Germinal center (tissue), 1 donor: ENCODE measurements at places on chromosomes 7 and 10.

DNA sequence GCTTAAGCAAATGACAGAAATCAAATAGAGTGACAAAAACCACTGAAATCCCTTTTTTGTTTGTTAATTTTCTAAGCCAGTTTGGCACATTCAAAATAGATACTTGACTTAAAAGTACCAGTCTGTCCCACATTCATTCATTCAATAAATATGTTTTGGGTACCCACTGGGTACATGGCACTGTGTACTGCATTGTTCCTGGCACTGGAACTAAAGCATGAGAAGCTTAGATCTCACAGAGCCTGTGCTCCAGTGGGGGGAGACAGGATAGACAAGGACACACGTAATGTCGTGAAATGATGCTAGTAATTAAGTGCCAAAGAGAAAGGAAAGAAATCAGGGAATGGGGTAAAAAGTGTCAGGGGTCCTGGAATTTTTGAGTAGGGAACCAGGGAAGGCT lies 13.0 kb downstream of the MTURN start:
- no peak for DNase-seq

- no peak for DNase-seq
Measured at GRCh38 chr10:95788830-95789229, 32.9 kb downstream of the ENTPD1 start.

DNA sequence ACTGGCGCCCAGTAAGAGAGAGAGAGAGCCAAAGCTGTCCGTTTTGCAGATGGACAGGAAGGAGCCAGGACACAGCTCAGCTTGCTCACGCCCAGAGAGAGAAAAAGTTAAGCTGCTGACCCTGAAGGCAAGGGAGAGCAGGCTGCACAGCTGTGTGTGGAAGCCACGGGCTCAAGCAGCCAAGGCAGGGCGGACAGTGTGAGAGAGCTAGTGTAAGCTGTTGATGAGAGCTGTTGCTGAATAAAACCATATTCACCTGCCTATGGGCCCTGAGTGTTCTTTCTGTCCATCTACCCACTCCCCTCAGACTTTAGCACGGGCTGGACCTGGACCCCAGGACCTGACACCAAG lies 5.4 kb downstream of the INMT start:
- no peak for DNase-seq

DNA sequence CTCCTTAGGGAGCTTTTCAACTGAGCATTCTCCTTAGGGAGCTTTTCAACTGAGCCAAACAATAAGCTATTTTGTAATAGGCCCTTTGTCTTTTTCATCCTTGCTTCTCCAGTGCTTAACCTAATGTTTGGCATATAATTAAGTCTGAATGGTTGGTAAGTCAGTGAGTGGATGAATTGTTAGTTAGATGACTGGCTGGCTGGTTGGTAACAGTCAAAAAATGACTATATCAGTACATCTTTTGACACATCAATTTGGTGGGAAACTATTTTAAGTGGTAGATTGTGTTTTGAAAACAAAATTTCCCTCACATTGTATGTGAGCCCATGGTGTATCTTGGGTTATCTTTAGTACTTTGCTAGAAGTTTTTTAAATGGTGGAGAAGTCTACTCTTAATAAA lies 16.4 kb downstream of the ING3 start:
- no peak for DNase-seq

- DNase-seq, result peak; percentile 47
Measured at GRCh38 chr10:132443605-132443982, 46.6 kb downstream of the PWWP2B start.

- DNase-seq, result no peak
Measured at GRCh38 chr7:91280185-91280584, 16.0 kb downstream of the FZD1 start.

GRCh38 chr7:17234030-17234397 lies 64.4 kb upstream of the AHR start:
- DNase-seq, result no peak

- no peak for DNase-seq
Measured at GRCh38 chr7:41900532-41900931, 197.6 kb upstream of the INHBA start.

- no peak for DNase-seq
Measured at GRCh38 chr10:59752278-59752940, 846 bp downstream of the MRLN start.

- no peak for DNase-seq
Measured at GRCh38 chr10:5563321-5563961, 38.7 kb downstream of the CALML3 start.

GRCh38 chr10:68334672-68335467 lies 2.1 kb upstream of the PBLD start:
- no peak for DNase-seq

DNA sequence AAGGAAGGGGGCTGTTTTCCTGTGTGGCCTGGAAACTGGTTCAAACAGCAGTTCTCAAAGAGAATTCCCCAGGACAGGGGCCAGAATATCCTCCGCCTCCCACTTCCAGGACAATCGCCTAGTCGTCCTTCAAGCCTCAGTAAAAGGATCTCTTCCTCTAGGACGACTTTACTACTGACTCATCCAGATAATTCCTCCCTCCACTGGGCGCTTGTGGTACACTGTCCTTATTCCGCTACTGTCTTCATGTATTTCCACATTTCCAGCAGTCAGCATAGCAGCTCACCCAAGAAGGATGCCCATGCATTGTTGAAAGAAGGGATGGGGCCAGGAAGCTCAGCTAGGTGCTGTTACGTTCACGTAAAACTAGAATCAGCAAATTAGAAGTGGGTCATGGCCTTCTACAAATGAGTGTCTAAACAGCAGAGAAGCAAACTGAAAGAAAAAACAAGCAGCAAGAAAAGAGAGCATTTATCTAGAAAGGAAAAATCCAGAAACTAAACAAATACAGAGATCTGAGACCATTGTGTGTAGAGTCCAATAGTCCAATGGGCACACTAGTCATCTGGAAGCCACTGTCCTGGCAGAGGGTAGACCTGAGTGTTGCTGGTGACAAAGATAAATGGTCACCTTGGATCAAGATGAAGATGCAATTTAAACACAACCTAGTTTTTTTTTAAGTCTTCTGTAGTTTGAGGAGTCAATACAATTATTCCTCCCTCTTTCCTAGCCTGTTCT lies 26.3 kb downstream of the CLRN3 start:
- DNase-seq, result no peak

DNA sequence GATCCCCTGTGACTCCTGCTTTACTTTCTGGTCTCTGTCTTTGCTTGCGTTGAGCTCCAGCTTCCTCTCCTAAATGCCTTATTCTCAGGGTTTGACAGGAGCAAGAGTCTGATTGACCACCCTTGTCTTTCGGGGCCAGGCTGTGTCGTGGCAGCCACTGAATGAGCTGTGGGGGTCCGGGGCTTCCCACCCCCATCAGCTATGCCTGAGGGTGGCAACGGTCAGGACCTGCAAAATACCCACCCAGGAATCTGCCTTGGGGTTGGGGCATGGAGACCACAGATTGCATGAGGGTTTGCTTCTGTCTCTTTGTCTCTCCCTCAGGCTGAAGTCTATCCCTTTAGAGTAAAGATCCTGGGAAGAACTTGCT lies 20.6 kb downstream of the SMKR1 start:
- no peak for DNase-seq

GRCh38 chr7:37577412-37577811 lies 106.2 kb upstream of the GPR141 start:
- no peak for DNase-seq

- no peak for DNase-seq
Measured at GRCh38 chr7:154862153-154862791, 140.7 kb downstream of the PAXIP1 start.

DNA sequence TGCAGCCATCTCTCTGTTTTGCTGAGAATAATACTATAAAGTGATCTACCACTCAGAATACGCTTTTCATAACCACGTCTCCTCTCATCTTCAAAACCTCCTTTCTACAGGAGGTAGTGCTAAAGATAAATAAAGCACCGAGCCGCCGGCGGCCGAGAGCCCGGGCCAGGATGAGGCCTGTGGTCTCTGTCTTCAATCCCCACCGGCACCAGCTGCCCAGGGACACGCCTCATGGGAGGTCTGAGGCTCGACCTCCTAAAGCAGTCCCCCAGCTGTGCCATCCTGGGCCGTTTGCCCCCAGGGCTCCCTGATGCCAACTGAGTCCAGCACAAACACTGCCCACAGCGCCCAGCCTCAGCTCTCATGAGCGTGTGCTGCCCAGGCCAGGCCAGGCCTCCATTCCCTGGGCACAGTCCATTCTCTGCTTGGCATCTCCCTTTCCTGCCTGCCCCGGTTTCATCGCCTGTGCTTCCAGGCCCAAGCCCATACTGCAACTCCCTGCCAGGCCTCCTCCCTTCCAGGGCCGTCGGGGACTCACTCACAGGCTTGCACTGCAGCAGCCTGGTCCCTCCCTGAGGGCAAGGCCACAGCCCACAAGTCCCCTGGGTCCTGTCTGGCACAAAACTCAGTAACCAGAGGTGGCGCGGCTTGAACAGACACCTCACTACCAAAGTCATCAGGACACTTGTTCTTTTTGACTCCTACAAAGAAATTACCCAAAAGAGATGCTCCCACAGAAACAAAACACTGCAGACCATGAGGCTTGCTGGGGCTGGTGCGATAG lies 2.5 kb downstream of the INTS1 start:
- no peak for DNase-seq

- no peak for DNase-seq
Measured at GRCh38 chr10:95178797-95179196, 15.2 kb upstream of the ACSM6 start.

GRCh38 chr7:81789406-81790119 lies 19.7 kb upstream of the HGF start:
- DNase-seq, result no peak

DNA sequence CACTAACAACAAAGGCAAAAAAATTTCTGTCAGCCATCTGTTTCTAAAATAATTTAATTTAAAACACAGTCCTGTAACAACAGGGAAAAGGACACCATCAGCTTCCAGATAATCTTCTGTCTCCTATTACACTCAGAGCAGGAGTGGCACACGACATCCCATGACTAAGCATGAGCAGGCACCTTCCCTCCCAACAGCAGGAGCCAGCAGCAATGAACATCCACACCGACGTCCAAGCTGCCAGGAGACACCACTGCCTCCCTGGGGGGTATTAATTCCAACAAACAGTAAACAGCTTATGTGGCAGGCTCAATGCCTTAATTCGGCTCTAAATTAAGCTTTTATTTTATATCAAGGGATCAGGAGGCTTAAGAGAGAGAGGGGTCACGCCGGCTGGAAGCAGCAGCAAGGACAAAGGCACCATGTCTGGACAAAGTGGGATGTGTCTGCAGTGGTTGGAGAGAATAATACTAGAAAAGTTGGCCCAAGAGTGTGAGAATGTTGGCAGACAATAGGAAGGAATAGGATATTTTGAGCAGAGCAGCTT lies 45.7 kb downstream of the KIAA1549 start:
- no peak for DNase-seq

DNA sequence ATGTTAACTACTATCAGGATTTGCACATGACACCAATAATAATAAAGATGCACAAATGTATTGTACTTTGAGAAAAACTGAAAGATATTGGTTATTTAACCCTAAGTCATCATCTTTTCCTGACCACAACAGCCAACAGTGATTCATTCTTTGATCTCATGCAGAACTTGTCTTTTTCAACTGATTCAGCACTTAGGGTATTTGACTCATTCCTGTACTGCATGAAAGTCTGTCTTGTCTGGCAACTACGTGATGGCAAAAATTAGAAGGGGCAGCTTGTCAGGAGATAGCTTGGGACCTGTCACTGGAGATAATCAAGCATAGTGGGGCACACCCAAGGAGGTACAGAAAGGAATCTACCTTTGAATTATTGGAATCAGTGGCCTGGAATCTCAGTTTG lies 77.8 kb upstream of the LRRC17 start:
- DNase-seq, result no peak

GRCh38 chr10:43258562-43259212 lies 8.2 kb downstream of the RASGEF1A start:
- peak; percentile 1 for DNase-seq

GRCh38 chr7:74371381-74372341 lies 82.0 kb upstream of the GTF2IRD1 start:
- DNase-seq, result peak; percentile 51

DNA sequence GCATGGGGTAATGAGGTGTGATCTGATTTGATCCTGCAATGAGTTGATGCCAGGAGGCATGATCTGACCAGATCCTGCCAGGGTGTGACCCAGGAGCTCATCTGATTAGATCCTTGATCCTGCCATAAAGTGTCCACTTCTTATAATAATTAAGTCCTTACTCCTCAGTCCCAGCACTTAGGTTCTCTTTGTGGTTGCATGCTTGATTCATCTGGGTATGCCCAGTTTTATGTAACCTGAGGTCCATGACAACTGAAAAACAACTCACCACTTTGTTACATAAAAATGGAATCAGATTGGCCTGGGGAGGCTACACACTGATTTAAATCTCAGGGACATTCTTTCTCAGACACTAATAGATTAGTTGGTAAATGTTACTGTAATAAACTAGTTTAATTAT lies 19.1 kb downstream of the ACADSB start:
- DNase-seq, result no peak

DNA sequence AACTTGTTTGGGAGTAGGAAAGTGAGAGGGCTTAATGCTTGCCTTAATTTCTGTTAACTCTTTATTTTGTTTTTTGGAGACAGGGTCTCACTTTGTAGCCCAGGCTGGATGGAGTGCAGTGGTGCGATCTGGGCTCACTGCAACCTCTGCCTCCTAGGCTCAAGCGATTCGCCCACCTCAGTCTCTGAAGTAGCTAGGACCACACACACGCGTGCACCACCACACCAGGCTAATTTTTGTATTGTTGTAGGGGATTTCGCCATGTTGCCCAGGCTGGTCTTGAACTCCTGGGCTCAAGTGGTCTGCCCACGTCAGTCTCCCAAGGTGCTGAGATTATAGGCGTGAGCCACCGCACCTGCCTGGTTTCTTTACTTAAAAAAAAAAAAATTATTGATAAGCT lies 1.9 kb downstream of the PPP2R2D start:
- DNase-seq, result no peak

GRCh38 chr10:93554760-93555432 lies 11.6 kb upstream of the FFAR4 start:
- peak; percentile 53 for DNase-seq

DNA sequence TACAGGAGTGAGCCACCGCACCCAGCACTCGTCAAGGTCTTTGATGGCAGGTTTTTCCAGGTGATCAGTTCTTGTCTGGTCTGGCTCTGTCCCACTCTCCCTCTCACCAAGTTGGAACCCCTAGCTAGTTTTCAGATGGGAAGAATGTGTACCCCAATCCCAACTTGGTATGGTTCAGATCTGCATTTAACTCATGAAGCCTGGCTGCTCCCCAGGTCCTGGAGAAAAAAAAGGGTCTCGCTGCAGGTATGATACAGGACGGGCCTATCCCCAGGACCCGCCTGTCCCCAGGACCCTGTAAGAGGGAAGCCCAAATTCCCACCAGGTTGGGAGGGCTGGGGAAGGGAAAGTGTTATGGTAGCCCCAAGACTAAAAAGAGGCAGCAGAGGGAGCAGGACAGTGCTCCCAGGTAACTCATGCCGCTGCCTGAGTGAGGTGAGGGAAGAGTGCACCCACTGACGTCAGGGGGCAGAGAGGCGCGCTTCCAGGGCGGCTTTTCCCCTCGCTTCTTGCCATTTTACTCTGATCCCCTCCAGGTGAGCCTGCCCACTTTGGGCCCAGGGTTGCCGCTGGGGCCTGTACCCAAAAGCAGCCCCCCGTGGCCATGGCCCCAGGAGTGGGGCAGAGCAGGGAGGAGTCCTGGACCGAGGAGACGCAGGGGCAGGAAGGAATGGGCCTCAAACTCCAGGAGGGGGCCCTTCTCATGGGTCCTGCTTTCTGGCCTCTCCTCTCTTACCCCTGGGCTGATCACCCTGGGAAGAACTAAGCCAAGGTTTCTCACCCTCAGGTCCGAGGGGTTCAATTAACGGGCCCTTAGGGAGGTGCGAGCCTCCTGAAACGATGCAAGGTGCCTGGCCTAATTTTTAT lies 36.4 kb upstream of the SRRM3 start:
- DNase-seq, result no peak
